Activated CD4-positive, alpha-beta T cell treated with anti-CD3 and anti-CD28 coated beads for 36 hours (primary cell): ENCODE measurements at places on chromosomes 13 and 19. TPM values are rescaled to one million over a fixed set of nuclear protein-coding genes. Genes with fewer than 3 reads are reported as not detected.

Gene PRR36
- total RNA-seq: 0.14 TPM

Gene GARIN5A
- 0.48 TPM for total RNA-seq

Gene EBI3
- 14.5 TPM for total RNA-seq

- H3K27ac ChIP-seq: no peak overlapping the region
- no peak overlapping the region for H3K4me3 ChIP-seq
- DNase-seq: no peak
- H3K36me3 ChIP-seq: no peaks in the 10 kb centered on the region
Measured at GRCh38 chr19:11418094-11418548, 993 bp downstream of the RGL3 start.

DNA sequence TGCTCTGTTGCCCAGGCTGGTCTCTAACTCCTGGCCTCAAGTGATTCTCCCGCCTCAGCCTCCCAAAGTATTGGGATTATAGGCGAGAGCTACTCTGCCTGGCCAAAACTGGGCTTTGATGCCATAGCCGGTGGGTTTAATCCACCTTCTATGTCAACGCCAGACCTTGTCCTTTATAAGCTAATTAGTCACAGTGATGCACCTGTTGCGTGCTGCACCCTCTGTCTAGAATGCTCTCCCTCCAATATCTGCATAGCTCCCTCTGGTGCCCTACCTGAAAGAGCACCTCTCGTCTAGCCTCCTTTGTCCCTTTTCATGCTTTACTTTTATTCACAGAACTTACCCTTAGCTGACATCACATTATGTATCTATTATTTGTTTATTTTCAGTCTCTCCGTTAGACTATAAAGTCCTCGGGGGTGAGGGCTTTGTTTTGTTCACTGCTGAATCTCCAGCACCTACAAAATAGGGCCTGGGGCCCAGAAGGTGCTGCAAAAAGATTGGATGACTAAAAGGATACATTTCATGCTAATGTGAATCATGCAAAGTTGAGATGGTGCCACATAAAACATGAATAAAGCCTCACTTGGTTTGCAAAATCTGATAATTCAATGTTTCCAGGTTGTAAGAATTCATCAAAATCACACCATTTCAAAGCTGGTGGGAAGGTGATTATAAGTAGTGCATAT, 148.1 kb downstream of the USP12 start:
- H3K36me3 ChIP-seq: no peaks in the 10 kb centered on the region
- no peak for DNase-seq
- no peak overlapping the region for H3K4me3 ChIP-seq

GRCh38 chr13:40613192-40613818, 53.1 kb downstream of the FOXO1 start:
- peaks cover 95% of the 10 kb centered on the region for H3K4me1 ChIP-seq
- no peaks in the 10 kb centered on the region for H3K27me3 ChIP-seq
- peak overlapping the region; percentile 75 for H3K4me3 ChIP-seq
- H3K27ac ChIP-seq: peak overlapping the region; percentile 99

- H3K27ac ChIP-seq: no peak overlapping the region
- H3K4me1 ChIP-seq: peaks cover 9% of the 10 kb centered on the region
- H3K4me3 ChIP-seq: no peak overlapping the region
- H3K36me3 ChIP-seq: no peaks in the 10 kb centered on the region
- H3K27me3 ChIP-seq: peaks cover 7% of the 10 kb centered on the region
Measured at GRCh38 chr13:24668955-24669582, 11.1 kb upstream of the ATP12A start.

- no peak overlapping the region for H3K4me3 ChIP-seq
- no peak overlapping the region for H3K27ac ChIP-seq
- H3K27me3 ChIP-seq: no peaks in the 10 kb centered on the region
- H3K4me1 ChIP-seq: peaks cover 34% of the 10 kb centered on the region
Measured at GRCh38 chr19:575527-576506, 3.4 kb downstream of the BSG start.

GRCh38 chr19:48999481-49000325, 6.0 kb downstream of the RUVBL2 start:
- DNase-seq: peak; percentile 86
- no peak overlapping the region for H3K27ac ChIP-seq
- H3K4me1 ChIP-seq: peaks cover 18% of the 10 kb centered on the region
- no peak overlapping the region for H3K4me3 ChIP-seq
- no peaks in the 10 kb centered on the region for H3K27me3 ChIP-seq

DNA sequence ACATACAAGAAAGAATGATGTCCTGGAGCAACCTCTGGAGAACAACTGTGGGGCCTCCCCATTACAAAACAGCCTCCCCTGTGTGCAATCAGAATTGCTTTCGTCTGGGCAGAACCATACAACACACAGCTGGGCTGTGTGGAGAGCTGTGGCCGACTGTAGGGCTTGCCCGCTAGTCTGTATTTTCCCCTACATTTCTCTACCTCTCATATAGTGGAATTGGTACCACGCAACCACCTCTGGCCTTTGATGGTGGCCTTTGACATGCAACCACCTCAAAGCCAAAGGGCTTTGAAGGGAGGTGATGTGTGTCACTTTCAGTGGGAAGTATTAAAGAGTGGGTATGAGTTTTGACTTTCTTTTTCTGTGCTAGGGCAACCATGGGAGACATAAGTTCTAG, 34.0 kb downstream of the GARRE1 start:
- peak; percentile 56 for DNase-seq
- H3K27ac ChIP-seq: peak overlapping the region; percentile 71
- H3K4me1 ChIP-seq: peaks cover 24% of the 10 kb centered on the region
- H3K4me3 ChIP-seq: no peak overlapping the region

DNA sequence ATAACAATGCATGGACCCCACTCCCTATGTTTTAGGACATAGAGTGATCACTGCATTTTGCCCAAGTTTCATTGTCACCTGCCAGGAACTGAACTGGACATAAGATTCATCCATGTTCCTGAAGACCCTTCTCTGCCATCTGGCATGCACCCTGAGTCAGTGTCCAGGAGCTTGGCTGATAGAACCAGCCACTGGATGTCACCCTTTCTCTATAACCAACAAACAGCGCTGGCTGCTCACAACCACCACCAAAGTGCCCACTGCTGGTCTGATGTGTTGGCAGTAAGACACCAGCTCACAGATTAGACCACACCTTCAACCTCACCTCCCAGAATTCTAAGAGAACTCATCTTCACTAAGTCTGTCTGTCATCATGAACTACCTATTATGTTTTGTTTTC, 333.4 kb downstream of the ITGBL1 start:
- DNase-seq: peak; percentile 11
- H3K4me3 ChIP-seq: no peak overlapping the region
- H3K27me3 ChIP-seq: peaks cover 18% of the 10 kb centered on the region
- no peaks in the 10 kb centered on the region for H3K4me1 ChIP-seq
- H3K27ac ChIP-seq: no peak overlapping the region
- H3K36me3 ChIP-seq: no peaks in the 10 kb centered on the region

DNA sequence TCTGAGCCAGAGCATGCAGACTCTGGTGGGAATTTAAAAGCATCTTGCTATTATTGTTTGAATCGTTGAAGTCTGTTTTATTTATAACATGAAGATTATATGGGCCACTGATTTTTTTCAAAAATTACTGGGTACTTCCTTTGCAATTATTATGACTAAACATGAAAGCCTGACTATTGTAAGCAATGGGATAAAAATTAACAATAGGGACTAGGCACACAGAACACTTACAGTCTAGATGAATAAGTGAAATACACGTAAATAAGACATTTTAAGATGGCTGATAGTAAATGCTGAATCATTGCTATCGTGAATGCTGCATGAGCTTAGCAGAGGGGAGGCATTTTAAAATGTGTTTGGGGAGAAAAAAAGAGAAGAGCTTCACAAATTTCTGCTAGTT, 81.0 kb upstream of the MAB21L1 start:
- H3K4me3 ChIP-seq: no peak overlapping the region
- H3K27me3 ChIP-seq: no peaks in the 10 kb centered on the region
- H3K36me3 ChIP-seq: no peaks in the 10 kb centered on the region
- no peak for DNase-seq
- no peak overlapping the region for H3K27ac ChIP-seq
- H3K4me1 ChIP-seq: no peaks in the 10 kb centered on the region

DNA sequence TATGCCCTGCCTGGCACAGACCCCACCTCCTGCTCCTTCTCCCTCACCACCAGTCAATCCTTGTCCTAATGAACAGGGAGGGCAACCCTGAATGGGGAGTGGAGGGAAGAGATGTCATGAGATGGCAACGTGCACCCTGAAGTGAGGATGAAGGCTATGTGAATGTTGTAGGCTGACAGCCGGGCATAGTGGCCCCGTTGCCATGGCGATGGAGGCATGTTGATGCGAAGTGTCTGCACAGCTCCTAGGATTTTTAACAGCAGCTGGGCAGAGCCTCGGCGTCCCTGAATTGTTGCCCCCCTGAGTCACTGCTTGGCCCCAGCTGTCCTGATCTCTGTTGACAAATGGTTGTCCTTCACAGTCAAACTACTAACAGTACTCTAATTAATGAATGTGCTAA, 4.8 kb upstream of the ALOX5AP start:
- no peaks in the 10 kb centered on the region for H3K36me3 ChIP-seq
- peaks cover 18% of the 10 kb centered on the region for H3K4me1 ChIP-seq
- H3K27me3 ChIP-seq: peaks cover 2% of the 10 kb centered on the region
- no peak overlapping the region for H3K27ac ChIP-seq

DNA sequence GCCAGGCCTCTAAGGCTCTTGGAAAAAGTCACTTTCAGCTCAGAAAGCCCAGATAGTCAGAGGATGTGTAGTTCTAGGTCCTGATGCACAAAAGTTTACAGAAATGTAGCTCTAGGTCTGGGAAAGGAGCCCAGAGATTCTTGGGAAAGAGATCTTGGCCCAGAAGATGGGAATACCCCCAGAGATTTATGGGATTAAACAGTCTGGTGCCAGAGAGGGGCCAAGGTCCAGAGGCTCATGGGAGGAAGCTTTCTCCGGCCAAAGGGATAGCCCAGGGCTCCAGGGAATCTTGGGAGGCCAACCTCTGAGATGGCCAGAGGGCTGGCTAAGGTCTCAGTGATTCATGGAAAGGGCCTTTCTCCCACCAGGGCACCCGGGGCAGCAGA, 15.2 kb downstream of the BCAT2 start:
- peaks cover 4% of the 10 kb centered on the region for H3K36me3 ChIP-seq
- H3K27ac ChIP-seq: peak overlapping the region; percentile 82
- no peak for DNase-seq
- H3K4me1 ChIP-seq: peaks cover 7% of the 10 kb centered on the region
